Progenitor cell of endocrine pancreas (in vitro differentiated cells): ENCODE measurements at places on chromosomes 3 and 15. TPM values are rescaled to one million over a fixed set of nuclear protein-coding genes. Genes with fewer than 3 reads are reported as not detected.

The CLDN1 gene
- total RNA-seq, result 37.8 and 38.0 TPM in 2 replicates

The COL6A6 gene
- 0.12 and 0.13 TPM in 2 replicates for total RNA-seq

The QRICH1 gene
- total RNA-seq, result 130 and 134 TPM in 2 replicates

The SLC25A38 gene
- total RNA-seq, result 34.6 and 38.0 TPM in 2 replicates

The PPP1R14D gene
- total RNA-seq, result 0.81 and 1.5 TPM in 2 replicates
